Cortex of kidney (tissue), 1 donor: ENCODE measurements at places on chromosomes 7 and 10.

- DNase-seq, result no peak
Observed at GRCh38 chr10:101287183-101287996, 58.1 kb upstream of the LBX1 start.

GRCh38 chr10:103546401-103546800 is 52.9 kb downstream of the NEURL1 start:
- DNase-seq, result no peak

DNA sequence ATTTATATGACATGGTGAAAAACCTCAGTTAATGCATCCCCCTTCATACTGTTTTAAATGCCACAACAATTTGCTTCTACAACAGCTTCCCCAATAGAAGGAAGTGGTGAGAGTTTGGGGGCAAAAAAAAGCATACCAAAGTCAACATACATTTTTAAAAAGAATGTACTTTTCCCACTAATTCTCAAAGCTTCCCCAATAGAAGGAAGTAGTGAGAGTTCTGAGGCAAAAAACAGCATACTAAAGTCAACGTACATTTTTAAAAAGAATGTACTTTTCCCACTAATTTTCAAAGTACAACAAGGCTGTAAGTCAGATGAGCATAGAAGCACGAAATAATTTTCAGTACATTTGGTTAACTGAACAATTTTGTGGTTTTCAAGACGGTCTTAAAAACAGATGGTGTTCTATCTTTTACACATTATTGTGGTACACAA is 24.0 kb downstream of the WASL start:
- DNase-seq, result no peak

DNA sequence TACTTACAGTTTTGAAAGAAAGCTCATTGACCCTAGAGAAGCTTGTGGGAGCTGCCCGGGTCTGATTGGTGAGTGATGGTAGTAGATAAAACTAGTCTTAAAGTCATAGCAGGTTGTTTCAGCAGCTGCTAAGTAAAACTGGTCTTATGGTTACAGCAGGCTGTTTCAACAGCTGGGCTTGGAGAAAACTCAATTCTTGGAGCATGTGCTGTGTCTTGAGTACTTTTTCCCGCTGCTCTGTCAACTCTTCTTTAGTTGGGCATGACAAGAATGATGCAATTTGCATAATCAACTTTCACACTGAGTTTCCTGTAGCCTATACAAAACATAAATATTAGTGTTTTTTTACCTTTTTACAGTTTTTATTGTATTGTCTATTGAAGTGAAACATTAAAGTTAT is 707.9 kb downstream of the AUTS2 start:
- DNase-seq, result no peak

DNA sequence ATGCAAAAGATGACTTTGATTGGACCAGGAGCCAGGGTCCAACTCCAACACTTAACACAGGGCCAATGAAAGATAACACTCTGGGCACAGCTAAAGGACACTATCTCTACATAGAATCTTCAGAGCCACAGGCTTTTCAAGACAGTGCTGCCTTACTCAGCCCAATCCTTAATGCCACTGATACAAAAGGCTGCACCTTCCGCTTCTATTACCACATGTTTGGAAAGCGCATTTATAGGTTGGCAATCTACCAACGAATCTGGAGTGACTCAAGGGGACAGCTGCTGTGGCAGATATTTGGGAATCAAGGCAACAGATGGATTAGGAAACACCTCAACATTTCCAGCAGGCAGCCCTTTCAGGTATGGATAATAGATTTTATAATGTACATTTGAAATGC is 160.7 kb downstream of the MALRD1 start:
- DNase-seq, result no peak
